ENCODE measurements at places on chromosomes 13 and 19. TPM values are rescaled to one million over a fixed set of nuclear protein-coding genes. Genes with fewer than 3 reads are reported as not detected.

- H3K36me3 ChIP-seq: no peaks in the 10 kb centered on the region
- no peak overlapping the region for H3K27ac ChIP-seq
- no peak overlapping the region for H3K4me3 ChIP-seq
- no peaks in the 10 kb centered on the region for H3K27me3 ChIP-seq
- no peaks in the 10 kb centered on the region for H3K4me1 ChIP-seq
These were observed 213.5 kb downstream of the FGF9 start for GRCh38 chr13:21884299-21884909.

DNA sequence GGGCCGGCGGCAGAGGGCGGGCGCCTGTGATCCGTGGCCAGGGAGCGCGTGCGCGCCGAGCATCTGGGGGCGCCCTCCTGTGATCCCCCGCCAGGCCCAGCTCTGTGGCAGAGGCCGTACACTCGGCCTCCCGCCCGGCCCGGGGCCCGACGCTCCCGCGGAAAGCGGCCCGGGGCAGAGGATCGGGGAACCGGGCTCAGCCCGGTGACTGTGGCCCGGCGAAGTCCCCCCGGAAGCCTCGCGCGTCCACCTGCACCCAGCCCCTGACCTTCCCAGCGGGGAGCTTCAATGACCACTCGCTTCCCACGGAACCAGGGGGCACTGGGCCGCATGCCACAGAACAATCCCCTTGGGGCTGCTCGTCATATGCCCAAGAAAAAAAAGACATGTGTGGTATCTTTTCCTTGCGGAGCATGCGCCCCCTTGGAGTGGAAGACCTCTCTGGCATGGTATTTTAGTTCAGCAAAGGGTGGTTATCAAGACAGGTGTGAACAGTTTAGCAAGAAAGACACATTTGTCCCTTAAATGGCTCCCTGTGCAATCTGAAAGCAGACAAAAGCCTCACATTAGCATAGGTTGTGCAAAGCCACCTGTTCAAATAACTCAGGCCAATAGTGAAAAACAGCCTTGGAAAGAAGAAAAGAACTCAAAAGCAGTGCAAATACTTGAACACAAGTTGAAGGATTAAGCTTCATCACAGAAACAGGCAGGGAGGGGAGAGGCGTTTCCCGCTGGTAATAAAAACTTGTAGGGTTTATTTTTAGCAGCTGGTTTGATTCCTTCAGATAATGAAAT, 290.9 kb upstream of the SOX21 start:
- no peak overlapping the region for H3K27ac ChIP-seq
- H3K4me1 ChIP-seq: no peaks in the 10 kb centered on the region
- no peak overlapping the region for H3K4me3 ChIP-seq
- no peaks in the 10 kb centered on the region for H3K27me3 ChIP-seq
- DNase-seq: no peak

- H3K36me3 ChIP-seq: no peaks in the 10 kb centered on the region
- no peak overlapping the region for H3K27ac ChIP-seq
- H3K4me3 ChIP-seq: no peak overlapping the region
- DNase-seq: no peak
- H3K4me1 ChIP-seq: no peaks in the 10 kb centered on the region
- H3K27me3 ChIP-seq: no peaks in the 10 kb centered on the region
These were observed 10.8 kb downstream of the ZIC5 start for GRCh38 chr13:99960663-99961311.

- DNase-seq: no peak
- H3K27me3 ChIP-seq: no peaks in the 10 kb centered on the region
- no peaks in the 10 kb centered on the region for H3K4me1 ChIP-seq
- no peak overlapping the region for H3K4me3 ChIP-seq
These were observed 406.8 kb downstream of the MYO16 start for GRCh38 chr13:109036078-109036780.

DNA sequence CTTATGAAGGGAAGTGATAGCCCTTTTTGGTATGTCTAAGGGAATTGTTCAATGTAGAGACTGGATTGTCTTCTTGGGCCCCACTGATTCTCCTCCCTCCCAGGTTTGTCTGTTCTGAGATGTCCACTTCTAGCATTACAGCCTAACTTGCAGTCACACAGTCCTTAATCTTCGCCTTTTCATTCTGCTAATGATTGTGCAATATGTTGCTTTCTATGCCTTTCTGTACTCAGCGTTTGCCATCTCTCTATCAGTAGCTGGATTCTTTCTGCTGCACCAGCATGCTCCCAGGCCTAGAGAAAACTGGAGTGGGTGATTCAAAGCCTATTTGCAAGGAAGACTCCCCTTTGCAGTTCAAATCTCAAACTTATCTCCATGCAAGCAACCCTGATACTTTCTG, 307.5 kb upstream of the DACH1 start:
- H3K27ac ChIP-seq: no peak overlapping the region
- H3K36me3 ChIP-seq: no peaks in the 10 kb centered on the region
- no peak for DNase-seq
- no peak overlapping the region for H3K4me3 ChIP-seq
- no peaks in the 10 kb centered on the region for H3K27me3 ChIP-seq
- no peaks in the 10 kb centered on the region for H3K4me1 ChIP-seq

DNA sequence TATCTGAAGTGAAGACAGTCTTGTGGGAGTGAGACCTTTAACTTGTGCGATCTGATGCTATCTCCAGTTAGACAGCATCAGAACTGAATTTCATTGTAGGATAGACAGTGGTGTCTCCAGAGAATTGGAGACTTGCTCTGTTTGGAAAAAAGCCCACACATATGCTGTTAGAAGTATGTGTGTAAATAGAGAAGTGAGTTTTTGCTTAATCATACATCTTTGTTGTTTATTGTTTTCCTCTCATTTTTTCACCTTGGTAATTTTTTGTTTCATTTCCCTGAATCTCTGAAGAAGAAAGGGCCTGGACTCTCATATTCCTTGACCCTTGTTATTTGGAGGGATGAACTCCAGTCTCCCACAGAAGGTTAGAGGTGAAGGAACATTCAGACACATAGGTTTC, 21.8 kb downstream of the FPR3 start:
- no peak overlapping the region for H3K27ac ChIP-seq
- no peaks in the 10 kb centered on the region for H3K36me3 ChIP-seq
- no peaks in the 10 kb centered on the region for H3K4me1 ChIP-seq
- 0 out of 2 replicates have a peak, but pooled peaks cover 7% of the 10 kb centered on the region for H3K27me3 ChIP-seq

DNA sequence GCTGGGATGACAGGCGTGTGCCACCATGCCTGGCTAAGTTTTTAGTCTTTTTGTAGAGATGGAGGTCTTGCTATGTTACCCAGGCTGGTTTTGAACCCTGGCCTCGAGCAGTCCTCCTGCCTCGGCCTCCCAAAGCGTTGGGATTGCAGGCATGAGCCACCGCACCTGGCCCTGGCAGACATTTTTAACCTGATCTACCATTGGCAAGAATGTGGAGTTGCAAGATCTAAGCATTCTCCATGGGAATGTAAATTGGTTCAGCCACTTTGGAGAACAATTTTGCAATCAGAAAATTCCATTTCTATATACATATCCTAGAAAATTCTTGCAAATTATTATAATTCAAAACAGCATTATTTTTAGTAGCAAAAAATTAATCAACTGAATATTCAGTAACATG, 24.3 kb upstream of the DCUN1D2 start:
- DNase-seq: no peak
- H3K27me3 ChIP-seq: no peaks in the 10 kb centered on the region
- no peaks in the 10 kb centered on the region for H3K36me3 ChIP-seq
- H3K4me3 ChIP-seq: no peak overlapping the region

- no peaks in the 10 kb centered on the region for H3K27me3 ChIP-seq
- no peaks in the 10 kb centered on the region for H3K4me1 ChIP-seq
- H3K4me3 ChIP-seq: no peak overlapping the region
- no peak overlapping the region for H3K27ac ChIP-seq
These were observed 316.2 kb upstream of the KLHL1 start for GRCh38 chr13:70424428-70424827.

The RABAC1 gene
- 270 TPM for total RNA-seq
